Activated CD4-positive, alpha-beta T cell treated with anti-CD3 and anti-CD28 coated beads, Interleukin-2, Interleukin-4, amounts not matched to agents 100 ng/mL and 50 ng/mL, durations not matched to agents 16 hours and 8 hours (primary cell): ENCODE measurements at places on chromosomes 1 and 21.
A peak's percentile ranks its signal among the peaks of the same experiment; 100 is the strongest.

DNA sequence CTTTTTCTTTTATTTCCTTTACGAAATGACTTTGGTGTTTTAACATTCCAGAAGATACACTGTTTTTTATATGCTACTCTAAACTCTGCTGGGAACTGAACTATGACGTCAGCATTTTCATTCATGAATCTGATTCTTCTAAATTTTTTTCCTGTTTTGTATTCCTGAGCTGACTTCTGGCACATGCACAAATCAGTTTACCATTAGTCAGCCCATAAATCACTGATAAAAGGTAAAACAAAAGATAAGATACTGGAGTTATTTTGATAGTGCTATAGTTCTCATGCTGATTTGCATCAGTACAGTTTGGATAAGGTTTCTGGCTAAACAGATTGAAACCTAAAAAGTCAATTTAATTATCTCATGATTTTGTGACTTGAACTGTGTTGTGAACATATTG is 10.4 kb downstream of the CAMTA1 start:
- DNase-seq, result no peak

- no peak for DNase-seq
These were observed 1.2 kb downstream of the ELOVL1 start for GRCh38 chr1:43366601-43367025.

DNA sequence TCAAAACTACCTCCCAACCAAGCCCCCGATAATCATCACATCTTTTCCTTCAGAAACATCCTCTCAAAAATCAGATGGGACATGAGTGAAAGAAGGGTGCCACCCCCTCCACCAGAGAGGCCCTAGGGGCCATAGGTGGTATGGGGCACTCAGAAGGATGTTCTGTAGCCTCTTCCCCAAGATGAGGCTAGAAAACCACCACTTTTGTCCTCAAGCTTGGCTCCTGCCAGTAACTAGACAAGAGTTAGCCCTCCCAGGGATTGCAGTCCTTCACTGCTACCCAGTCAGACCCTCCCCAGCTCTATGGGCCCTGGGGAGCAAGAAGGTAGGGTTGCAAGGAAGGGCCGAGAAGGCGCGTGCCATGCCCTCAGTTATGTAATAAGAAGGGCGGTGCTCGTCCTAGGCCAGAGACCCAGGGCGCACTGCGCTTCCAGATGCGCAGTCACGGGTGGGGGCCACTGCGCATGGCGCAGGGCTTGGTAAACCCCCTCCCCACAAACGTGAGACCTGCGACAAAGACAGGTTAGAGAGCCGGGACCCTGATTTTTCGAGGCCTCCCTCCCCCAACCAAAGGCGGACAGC is 69.7 kb downstream of the CD46 start:
- no peak for DNase-seq

- peak; percentile 20 for DNase-seq
These were observed 112.3 kb upstream of the TRABD2B start for GRCh38 chr1:48109390-48110013.

- no peak for DNase-seq
These were observed 523.9 kb downstream of the LMO4 start for GRCh38 chr1:87852410-87853161.
